ENCODE measurements at places on chromosomes 1 and 21.
A peak's percentile ranks its signal among the peaks of the same experiment; 100 is the strongest.

DNA sequence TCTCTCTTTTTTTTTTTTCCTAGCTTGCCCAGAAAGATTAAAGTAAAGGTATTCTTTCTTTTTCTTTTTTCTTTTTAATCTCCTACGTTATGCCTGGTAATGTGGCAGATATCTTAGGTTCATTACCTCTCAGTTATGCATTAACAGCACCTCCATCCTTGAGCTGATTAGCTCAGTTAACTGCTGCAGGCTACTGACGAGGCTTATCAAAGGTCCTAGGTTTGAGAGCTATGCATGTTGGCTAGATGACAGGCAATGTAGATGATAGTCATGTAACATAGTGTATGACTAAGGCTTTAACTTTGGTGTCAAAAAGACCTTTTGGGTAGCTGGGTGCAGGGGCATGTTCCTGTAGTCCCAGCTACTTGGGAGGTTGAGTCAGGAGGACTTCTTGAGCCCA is 53.7 kb upstream of the CACYBP start:
- DNase-seq = no peak

GRCh38 chr1:157766792-157767191 is 10.1 kb downstream of the FCRL2 start:
- no peak for DNase-seq

DNA sequence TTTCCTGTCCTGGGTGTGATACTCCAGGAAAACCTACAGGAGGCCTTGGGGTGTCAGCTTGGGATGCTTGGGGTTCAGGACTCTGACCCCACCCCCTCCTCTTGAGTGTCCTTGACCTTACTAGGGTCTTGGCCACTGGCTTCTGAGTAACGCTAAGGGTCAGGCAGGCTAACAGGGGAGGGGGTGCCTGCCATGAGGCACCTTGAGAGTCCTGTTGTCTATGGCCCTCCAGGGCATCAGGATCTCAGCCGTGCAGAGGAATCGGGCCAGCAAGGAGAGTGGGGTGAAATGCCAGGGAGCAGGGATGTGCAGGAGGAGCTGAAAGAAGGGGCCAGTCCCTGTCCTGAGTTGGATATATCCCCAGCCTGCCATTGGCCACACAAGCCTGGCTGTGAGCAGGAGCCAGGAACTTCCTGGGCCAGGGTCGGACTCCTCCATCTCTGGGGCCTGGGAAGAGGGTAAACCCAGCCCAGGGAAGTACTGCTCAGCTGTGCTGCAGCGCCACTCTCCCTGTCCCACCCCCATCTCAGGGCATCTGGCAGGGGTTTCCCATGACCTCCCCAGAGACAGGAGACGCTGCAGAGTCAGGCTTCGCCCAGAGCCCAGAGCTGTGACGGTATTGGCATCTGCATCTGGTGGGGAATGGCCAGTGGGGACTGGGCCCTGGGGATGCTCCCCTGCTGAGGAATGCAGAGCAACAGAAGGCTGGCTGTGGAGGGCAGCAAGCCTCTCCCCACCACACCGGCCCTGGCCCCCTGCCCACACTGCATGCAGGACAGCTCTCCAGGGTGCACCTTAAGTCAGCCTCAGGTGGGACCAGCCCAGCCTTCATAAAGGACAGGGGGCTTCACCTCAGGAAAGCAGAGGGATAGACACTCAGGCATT is 6.3 kb downstream of the KIF21B start:
- DNase-seq = no peak

GRCh38 chr1:53344921-53345838 is 17.3 kb upstream of the LRP8 start:
- DNase-seq = no peak

- DNase-seq = peak; percentile 89
These were observed at the start of gene RPS6KC1 for GRCh38 chr1:213051127-213051880. Gene RPS6KC1, plus strand, starts transcription at chr1:213051241. Its CDS starts 164 bp downstream, at chr1:213051405.

DNA sequence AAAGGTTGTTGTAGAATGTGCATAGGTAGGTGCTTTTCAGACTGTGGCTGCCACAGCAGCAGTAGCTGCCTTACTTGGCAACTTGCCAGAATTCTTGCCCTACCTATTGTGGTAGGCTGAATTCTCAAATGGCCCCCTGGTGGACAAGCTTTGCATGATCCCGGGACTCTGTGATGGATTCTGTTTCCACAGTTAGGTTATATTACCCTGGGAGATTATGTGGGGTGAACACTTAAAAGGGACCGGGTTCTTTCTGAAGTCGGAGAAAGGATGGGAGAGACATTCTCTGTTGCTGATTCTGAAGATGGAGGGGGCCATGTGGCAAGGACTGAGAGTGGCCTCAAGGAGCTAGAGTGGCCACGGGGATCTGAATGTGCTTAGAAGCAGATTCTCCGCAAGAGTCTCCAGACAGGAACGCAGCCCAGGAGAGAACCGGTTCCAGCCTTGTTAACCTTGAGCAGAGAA is 32.1 kb upstream of the KCNE1 start:
- DNase-seq = peak; percentile 80

- no peak for DNase-seq
These were observed 1.3 kb downstream of the PARK7 start for GRCh38 chr1:7962636-7963377.

DNA sequence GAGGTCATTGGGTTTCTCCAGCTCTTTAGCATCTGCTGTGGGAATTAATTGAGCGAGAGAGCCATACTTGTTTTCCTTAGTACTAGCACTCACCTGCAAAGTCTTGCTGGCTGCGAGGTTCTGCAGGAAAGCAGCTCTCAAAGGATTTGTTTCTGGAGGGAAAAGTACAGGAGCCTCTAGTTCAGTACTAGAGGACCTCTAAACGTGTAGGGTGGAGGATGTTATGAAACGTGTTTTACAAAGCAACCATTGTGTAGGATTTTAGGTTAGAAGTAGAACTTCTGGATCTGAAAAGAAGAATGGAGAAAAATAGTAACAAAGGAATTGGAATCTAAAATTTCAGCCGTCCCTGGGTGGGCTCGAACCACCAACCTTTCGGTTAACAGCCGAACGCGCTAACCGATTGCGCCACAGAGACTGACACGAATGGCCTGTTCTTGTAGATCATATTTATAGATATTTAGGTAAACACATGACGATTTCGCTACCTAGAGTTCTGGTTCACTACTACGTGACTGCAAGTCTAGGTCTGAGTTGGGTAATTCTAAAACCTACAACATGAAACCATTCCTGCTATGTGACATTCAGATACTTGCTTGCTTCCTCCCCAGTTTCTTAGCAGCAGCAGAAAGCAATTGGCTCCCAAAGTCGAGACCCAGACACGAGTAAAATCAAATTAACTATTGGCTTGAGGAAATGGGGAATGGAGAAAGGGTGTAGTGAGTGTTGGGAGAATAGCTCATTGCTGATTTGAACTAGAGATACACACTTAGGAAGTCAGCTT is 60.2 kb upstream of the CFAP126 start:
- no peak for DNase-seq

GRCh38 chr1:27350663-27351540 is 9.1 kb downstream of the SYTL1 start:
- DNase-seq = no peak

GRCh38 chr1:231099996-231100767 is 60.1 kb upstream of the FAM89A start:
- DNase-seq = no peak

DNA sequence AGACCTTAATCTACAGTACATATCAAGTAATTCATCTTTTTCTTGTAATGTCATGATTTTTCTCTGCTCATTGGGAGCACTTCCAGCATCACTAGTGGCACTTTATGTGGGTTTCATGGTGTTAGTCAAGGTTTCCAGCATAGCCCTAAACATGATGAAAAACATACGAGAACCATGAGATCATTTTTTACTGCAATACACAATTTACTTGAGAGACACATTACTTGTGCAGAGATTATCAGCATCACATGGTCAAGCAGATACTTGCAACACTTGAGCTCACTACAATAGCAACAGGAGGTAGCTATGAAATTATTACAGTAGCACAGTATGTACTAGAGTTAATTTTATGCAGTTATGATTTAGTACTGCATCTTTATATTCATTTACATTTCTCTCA is 36.4 kb downstream of the ITGB3BP start:
- DNase-seq = no peak

- no peak for DNase-seq
These were observed 3.1 kb downstream of the PBX1 start for GRCh38 chr1:164562061-164562460.

- peak; percentile 21 for DNase-seq
These were observed 26.2 kb downstream of the RHEX start for GRCh38 chr1:206079135-206079534.

- DNase-seq = no peak
These were observed 32.4 kb downstream of the ERICH3 start for GRCh38 chr1:74641161-74641560.

- DNase-seq = no peak
These were observed 138.7 kb downstream of the DISP1 start for GRCh38 chr1:222953585-222953984.

Data from inflammatory macrophage (primary cell).